Mammary epithelial cell (primary cell): ENCODE measurements at places on chromosomes 1 and 21. TPM values are rescaled to one million over a fixed set of nuclear protein-coding genes. Genes with fewer than 3 reads are reported as not detected.

DNA sequence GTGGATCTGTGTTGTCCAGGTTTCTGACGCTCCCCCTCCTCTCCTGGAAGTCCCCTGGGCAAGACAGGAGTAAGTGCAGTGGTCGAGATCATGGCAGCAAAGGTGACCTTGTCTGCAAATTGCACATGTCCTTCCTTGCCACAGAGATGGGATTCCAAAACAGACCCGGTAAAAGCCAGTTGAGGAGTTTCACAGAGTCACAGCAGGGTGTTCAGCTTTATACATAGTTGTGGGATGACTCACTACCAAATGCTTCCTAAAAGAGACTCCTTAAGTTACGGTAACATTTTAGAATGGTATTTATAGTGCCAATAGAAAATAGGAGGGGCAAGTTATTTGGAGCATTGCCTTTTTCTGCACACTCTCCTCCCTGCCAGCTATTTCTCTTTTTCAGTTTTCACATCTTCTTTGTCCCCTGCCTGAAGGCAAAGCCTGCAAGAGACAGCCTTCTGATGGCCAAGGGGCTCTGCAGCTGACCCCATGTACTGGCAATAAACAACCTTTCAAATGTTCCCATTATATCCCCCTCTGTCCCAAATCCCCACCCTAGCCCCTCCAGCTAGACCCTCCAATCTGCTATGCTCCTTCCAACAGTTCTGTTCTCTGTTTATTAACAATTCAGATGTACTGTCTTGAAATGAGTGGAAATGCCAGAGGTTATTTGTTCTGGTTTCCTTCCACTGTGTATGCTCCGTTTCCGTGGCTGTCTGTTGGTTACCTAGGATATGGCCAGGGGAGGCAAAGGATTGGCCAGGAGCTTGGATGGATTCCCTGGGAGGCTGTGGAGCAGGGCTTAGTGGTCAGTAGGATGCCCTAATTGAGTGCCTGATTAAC is 115.0 kb downstream of the TGFB2 start:
- peak; percentile 84 for DNase-seq

The LDLRAD1 gene
- not detected for total RNA-seq

- DNase-seq, result no peak
Measured at GRCh38 chr21:21481239-21481638, 483.0 kb downstream of the NCAM2 start.

DNA sequence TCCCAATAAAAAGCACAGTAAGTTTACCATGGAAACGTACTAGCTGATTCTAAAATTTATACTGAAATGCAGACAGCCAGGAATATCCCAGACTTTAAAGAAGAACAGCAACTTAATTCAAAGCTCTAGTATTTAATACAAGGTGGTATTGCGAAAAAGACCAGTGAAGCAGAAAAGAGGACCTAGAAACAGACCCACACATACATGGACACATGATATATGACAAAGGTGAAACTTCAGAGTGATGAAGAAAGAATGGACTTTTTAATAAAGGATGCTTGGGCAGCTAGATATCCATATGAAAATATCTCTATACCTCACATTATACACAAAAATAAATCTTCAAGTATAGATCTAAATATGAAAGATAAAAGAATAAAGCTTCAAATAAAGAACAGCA is 62.6 kb downstream of the COP1 start:
- no peak for DNase-seq

The NLRP3 gene
- 3.0 TPM for total RNA-seq

The CYP4A11 gene
- not detected in 2 replicates for total RNA-seq

The SPATA17 gene
- 1.5 TPM for total RNA-seq

DNA sequence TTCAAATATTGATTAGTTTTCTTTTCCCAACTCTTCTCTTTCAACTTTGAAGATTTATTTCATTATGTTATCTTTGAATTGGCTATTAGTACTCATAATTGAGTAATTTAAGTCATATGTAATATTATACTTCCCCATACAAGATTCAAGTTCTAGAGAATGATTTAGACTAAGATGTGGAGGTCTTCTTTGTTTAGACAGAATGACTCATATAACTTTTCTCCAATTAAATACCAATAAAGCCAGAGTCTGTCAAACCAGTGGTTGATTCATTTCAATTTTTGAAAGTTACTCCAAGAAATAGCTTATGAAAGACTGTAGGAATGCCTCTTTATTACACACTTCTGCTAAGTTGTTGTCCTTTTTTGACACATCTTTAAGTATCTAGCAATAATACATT is 115.8 kb upstream of the SLC35F3 start:
- no peak for DNase-seq

GRCh38 chr1:177329871-177330270 is 159.1 kb downstream of the BRINP2 start:
- no peak for DNase-seq

DNA sequence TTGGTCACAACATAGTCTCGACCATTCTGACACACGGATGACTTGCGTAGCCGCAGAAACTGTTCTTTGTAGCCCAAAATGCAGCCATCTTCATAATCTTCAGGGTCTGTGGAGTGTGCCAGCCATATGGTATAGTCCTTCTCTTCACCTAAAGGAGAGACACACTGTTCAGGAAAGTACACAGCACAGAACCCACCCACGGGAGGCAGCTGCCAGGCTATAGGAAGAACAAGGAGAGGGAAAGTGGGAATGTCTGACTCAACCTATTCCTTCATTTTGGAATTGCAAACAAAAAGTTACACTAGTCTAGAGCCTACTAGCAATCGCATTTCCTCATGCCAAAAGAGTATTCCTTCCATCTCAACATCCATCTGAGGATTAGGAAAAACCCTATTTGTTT is 16.2 kb upstream of the MYBPHL start:
- DNase-seq, result no peak

The LAX1 gene
- 0.17 TPM for total RNA-seq

- peak; percentile 53 for DNase-seq
Measured at GRCh38 chr1:151611288-151611790, 511 bp upstream of the SNX27 start.

DNA sequence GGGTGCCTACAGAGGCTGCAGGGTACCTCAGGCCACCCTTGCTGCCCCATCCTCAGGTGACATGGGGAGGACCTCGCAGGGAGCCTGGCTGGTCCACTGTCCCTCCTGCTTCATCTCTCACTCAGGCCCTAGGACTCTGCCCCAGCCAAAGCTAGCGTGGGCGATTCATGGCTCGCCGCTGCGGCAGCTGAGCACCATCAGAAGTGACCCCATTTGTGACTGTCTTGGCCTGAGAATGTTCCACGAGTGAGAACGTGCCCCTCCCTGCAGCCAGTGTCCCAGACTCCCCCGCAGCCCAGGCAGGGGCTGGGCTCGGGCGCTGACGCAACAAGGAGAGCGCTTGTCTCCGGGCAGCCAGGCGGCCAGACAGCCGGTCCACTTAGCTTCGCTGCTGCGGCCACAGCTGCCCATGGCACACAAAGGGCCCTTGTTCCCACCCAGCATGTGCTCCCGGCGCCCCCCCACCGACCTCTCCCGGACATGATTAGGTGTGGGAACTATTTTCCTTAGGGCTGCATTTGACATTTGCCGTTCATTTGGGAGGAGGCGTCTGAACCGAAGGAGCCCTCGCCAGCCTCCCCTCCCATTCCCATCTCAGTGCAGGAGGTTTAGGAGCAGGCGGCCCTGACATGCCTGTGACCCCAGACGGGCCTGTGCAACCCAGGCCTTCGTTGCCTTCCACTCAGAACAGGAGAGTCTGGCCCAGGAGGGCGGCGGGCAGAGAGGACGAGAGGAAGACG is 19.3 kb upstream of the POFUT2 start:
- peak; percentile 55 for DNase-seq

DNA sequence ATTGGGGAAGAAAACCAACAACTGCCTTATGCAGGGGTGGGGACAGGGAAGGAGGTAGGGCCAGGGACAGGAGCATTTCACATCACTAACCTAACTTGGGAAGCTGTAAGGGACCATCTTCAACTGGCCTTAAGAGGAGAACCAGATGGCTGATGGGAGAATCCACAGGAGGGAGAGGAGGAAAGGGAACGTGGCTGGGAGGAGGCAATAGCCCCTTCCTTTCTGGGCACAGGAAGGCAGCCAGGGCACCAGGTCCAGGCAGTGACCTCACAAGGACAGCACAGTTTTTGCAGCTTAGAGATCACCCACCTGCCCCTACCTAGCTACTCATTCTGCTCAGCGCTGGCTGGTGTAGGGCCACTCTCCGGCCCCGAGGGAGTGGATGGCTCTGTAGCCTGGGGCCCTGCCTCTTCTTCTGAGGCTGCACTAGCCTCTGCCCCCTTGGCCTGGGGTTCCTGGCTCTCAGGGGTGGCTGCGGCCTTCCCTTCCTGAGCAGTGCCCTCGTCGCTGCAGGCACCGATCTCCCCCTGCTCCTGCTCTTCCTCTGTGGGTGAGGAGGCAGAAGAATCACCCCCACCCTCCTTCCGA is 1.7 kb downstream of the MARCKSL1 start:
- DNase-seq, result no peak

GRCh38 chr1:12539705-12540579 is 78.1 kb downstream of the DHRS3 start:
- DNase-seq, result peak; percentile 63

The ARHGEF19 gene
- total RNA-seq, result 3.5 TPM

- DNase-seq, result no peak
Measured at GRCh38 chr1:61419657-61420056, 305.3 kb downstream of the TM2D1 start.
